ENCODE measurements at places on chromosomes 1 and 21.
A peak's percentile ranks its signal among the peaks of the same experiment; 100 is the strongest.

DNA sequence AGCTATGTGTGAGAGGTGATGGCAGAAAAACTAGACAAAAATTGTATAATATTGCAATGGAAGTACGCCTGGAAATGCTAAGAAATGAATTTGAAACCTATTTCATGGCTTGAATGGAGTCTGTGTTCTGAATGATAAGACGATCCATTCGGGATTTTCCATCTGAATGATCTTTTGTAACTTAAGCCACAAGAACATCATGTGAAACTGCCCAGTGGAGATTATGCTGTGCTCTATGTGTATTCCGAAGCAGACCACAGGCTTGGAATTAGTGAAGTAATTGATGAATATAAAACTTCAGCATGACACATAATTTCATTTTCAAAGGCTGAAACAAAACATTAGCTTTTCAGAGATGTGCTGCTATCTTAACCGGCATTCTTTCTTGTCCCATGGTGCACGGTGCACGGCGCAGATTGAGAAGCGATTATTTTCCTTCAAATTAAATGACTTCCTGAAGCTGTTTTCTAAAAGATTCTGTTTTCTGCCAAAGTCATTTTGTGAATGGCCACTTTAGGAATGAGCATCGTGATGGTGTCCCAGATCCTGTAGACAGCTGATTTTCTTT, 652.9 kb downstream of the PLA2G4A start:
- no peak for DNase-seq

- DNase-seq, result no peak
Measured at GRCh38 chr1:10795276-10796021, 997 bp downstream of the CASZ1 start.

DNA sequence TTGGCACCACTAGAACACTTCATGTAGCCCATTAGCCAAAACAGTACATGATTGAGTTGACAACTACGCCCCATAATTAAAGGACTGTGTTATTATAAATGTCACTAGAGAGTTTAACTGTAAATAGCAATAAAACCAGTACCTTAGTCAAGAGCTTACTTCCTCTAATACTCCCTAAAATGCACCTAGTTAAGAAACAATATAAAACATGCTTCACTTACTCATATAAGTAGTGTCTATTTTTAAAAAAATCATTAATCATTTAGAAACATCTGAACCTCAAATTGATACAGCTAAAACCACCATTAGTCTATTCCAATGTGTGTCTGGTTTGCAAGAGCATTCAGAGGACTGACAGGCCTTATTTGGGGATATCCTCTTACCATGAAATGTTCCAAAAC, 25.3 kb downstream of the PTP4A2 start:
- no peak for DNase-seq

- DNase-seq, result peak; percentile 14
Measured at GRCh38 chr1:145785547-145785946, 38.3 kb downstream of the RNF115 start.

- no peak for DNase-seq
Measured at GRCh38 chr1:201371276-201371675, 6.2 kb downstream of the TNNT2 start.

- peak; percentile 92 for DNase-seq
Measured at GRCh38 chr21:43362321-43362791, 64.6 kb downstream of the SIK1 start.

DNA sequence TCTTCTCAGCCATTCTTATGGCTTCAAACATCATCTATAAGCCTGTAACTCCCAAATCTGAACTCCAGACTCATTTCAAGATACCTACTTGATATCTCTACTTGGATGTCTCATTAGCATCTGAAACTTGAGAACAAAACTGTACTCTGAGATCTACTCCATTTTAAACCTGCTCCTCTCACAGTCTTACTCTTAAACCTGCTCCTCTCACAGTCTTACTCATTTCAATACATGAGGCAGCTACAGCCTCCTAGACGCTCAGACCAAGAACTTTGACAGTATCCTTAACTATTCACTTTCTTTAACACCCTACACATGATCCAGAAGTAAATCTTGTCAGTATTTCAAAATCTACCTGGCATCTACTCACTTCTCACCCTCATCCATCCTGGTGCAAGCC, 54.3 kb downstream of the NBPF6 start:
- DNase-seq, result no peak

GRCh38 chr1:43387976-43388599, 1.5 kb downstream of the MED8 start:
- no peak for DNase-seq

- no peak for DNase-seq
Measured at GRCh38 chr1:168146626-168147025, 9.9 kb upstream of the GPR161 start.

DNA sequence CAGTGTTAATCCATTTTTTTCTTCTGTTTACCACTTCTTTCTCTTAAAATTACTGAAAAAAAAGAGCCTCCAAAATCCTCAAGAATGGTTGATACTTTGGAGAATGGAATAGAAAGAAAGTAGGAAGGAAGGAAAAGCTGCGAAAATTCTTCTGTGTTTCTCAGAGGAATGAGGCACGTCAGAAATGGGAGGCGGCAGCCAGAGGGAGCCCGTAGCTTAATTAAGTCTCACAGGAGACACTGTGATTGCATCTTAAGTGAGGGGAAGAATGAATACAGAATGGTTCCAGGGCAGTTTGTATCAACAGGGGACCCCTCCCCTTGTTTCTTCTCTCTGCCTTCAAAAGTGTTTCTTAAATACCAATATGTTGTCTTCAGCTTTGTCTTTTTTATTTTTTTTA, 1099.5 kb downstream of the PLA2G4A start:
- DNase-seq, result peak; percentile 34

DNA sequence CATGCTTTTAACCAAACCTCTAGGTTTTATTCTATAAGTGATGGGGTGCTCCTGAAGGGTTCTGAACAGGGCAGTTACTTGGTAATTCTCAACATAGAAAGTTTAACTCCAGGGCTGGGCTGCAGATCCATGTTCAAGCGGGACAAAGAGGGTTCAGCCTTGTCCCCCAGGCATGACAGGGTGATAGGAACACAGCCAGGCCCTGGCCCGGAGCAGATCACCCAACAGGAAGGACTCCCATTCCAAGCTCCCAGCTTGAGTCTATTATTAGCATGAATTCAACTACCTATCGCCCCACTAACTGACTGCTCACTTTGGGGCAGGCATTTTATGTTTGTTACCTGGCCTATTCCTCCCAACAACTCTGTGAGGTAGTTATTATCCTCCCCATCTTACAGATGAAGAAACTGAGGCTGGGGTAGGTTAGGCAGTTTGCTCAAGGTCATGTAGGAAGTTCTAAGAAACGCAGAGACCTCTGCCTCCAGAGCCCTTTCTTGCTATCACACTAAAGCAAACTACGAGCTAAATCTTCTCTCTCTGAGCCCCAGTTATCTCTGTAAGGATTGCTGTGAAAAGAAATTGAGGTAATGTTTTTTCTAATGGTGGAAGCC, 14.5 kb downstream of the ASAP3 start:
- no peak for DNase-seq

DNA sequence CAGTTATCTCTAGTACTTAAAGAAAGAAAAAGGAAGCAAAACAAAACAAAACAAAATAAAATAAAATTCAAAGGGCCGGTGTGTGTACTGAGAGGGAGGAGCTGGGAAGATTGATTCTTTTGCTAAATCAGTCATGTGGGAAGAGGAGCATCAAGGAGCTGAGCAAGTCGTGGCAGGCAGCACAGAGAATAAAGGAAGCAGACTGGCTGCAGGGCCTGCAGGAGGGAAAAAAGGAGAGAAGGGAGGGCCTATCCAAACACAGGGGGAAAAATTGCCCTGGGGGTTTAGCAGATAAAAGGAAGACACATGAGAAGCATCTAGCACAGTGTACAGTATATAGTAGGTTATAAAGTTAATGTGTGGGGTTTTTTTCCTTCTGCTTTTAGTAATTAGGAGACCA, 27.6 kb downstream of the AGO4 start:
- no peak for DNase-seq

GRCh38 chr1:150567341-150567716, 12.1 kb downstream of the MCL1 start:
- no peak for DNase-seq

GRCh38 chr1:53590531-53591515, 131.6 kb downstream of the DMRTB1 start:
- no peak for DNase-seq

DNA sequence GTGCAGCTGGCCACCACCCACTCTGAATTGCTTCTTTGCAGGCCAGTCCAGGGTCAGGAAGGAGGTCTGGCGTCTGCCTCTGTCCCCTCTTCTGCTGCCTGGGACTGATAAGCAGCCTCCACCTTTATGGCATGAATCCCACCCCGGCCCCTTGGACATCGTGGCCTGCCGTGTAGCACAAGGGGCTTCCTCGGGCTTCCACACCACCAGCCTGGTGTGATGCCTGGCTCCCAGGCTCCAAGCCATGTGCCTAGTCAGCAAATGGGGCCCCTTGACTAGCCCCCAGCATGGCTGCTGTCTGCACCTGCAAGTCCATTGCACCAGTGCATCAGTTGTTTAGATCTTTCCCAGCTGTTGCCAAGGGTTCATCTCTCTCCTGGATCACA, 9.9 kb upstream of the ARF1 start:
- DNase-seq, result no peak

- no peak for DNase-seq
Measured at GRCh38 chr1:165632152-165632469, 1.1 kb downstream of the MGST3 start.

GRCh38 chr1:181469829-181470228, 13.5 kb upstream of the CACNA1E start:
- no peak for DNase-seq

DNA sequence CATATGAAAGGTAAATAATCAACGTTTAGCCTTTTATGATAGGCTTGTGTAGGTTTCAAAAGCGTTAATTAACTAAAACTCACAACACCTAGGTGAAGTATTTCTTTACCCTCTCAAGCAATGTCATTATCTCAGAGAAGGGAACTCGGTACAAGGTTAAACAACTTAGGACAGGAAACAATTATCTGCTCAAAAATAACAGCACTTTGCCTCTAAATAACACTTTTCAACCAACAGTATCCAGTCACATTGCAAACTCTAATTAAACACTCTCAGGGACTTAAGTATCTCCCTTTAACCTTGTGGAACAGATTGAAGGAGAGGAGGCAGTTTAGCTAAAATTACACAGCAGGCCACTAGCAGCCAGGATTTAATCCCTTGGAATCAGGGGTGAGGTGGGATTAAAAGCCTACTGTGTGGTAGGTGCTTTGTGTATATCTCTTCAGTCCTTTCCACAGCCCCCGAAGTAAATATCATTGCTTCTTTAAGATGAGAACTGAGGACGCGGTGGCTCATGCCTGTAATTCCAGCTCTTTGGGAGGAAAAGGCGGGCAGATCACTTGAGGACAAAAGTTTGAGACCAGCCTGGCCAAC, 5.2 kb upstream of the AKNAD1 start:
- DNase-seq, result no peak

- DNase-seq, result no peak
Measured at GRCh38 chr1:245485996-245486395, 331.2 kb downstream of the KIF26B start.

DNA sequence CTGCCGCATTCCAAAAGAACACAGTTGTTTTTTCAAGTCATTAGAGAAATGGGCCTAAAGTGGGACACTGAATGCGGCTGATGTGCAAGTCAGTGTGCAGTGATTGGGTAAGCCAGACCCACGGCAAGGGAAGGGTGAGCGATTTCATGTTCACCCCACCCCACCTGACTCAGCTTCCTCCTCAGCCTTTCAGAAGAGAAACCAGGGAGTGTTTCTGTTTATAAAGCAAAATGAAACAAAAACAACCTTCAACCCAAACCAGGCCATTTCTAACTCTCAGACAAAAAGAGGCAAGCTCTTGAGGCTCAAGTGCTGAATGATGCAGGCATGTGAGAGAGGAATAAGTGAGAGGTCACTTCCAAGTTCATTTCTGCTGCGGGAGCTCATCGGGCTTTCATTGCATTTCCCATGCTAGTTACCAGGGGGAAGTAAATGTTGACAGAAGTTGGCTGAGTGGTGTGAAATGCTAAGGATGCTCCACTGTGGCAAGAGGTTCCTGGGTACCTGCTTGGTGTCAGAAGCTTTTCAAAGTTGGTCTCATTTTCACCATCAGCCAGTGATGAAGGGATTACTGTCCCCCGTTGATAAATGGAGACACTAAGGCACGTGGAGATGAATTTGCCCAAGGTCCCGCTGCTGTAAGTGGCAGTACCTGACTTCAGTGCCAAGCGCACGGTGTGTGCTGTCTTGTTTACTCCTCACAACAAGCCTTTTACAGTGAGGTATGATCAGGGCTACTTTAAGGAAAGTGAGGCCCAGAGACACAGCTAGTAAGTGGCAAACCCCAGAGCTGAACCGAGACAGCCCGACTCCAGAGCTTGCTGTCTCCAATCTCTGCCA, 29.1 kb downstream of the STPG1 start:
- DNase-seq, result peak; percentile 59

GRCh38 chr1:119674835-119675289, 26.8 kb upstream of the ZNF697 start:
- peak; percentile 65 for DNase-seq

DNA sequence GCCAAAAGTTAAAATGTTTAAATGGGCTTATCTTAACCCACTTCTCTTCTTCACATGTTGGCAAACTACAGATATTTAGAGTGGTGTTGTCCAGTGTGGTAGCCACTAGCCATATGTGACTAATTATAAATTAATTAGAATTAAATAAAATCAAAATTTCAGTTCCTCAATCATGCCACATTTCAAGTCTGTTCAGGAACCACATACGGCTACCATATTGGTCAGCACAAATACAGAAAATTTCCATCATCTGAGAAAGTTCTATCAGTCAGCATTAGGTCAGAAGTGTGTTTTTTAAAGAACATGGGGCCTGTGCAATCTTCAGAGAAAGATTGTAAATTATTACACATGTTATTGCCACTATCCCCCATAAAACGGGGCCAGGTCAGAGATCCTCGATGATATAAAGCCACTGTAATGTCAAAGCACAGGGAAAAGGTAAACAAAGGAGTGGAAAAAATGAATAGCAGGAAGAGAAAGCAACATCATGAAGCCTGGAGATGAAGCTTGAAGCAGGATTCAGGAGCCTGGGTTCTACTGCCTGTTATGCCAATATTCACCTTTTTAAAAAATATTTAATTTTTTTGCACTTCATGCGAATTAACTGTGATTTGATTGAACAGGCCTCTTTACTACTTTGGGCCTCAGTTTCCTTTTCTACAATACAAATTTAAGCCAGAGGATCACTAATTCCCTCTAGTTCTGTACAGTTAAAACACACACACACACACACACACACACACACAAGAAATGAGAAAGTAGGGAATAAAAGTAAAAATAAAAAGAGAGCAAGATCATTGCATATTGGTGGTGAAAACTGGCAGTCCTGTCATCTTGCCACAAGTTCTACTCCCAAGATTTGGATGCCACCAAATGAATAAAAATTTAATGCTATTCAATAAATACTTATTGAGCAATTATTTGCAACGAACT, 2.3 kb downstream of the RSBN1 start:
- DNase-seq, result no peak

DNA sequence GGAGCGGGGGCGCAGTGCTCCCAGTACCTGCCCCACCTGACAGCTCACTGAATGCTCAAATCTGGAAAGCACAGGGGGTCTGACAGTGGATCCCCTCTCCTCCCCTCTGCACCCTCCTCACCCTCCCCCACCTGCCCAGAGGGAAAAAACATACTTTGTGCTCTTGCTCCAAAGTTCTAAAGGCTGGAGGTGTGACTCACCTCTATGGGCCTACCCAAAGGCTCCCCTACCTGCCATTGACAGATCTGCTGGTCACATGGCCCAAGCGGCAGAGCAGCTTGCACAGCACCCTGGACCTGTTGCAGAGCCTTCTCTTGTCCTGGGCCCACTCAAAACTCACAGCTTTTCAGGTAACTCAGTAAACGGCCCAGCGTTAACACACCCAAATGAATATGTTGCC, 55.7 kb downstream of the ADSS2 start:
- no peak for DNase-seq

GRCh38 chr1:101309334-101310311, 72.8 kb downstream of the S1PR1 start:
- DNase-seq, result peak; percentile 71
